Retina (tissue), 1 donor: ENCODE measurements at places on chromosomes 12 and 14.
A peak's percentile ranks its signal among the peaks of the same experiment; 100 is the strongest.

- no peak for DNase-seq
Measured at GRCh38 chr12:62866451-62867082, 68.4 kb downstream of the PPM1H start.

- peak; percentile 54 for DNase-seq
Measured at GRCh38 chr12:3242199-3242863, 165.2 kb downstream of the TSPAN9 start.

- no peak for DNase-seq
Measured at GRCh38 chr14:50363714-50364111, 33.0 kb downstream of the CDKL1 start.

DNA sequence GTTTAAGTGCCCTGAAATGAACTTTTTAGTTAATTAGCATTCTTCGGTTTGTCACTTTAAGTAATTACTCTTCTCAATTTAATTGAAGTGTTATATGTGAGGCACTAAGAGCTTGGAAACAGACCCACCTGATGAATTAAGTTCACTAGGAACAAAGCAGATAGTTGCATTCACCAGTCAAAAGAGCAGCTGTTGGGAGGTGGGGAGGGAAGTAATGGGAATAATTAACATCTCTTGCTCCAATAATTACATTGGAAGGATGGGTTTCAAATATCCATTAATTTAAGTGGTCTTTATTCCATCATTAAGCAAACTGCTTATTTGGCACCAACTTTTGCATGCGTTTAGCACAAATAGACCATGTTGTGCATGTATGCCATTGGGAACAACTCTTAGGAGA is 667.2 kb downstream of the GALC start:
- DNase-seq = no peak

DNA sequence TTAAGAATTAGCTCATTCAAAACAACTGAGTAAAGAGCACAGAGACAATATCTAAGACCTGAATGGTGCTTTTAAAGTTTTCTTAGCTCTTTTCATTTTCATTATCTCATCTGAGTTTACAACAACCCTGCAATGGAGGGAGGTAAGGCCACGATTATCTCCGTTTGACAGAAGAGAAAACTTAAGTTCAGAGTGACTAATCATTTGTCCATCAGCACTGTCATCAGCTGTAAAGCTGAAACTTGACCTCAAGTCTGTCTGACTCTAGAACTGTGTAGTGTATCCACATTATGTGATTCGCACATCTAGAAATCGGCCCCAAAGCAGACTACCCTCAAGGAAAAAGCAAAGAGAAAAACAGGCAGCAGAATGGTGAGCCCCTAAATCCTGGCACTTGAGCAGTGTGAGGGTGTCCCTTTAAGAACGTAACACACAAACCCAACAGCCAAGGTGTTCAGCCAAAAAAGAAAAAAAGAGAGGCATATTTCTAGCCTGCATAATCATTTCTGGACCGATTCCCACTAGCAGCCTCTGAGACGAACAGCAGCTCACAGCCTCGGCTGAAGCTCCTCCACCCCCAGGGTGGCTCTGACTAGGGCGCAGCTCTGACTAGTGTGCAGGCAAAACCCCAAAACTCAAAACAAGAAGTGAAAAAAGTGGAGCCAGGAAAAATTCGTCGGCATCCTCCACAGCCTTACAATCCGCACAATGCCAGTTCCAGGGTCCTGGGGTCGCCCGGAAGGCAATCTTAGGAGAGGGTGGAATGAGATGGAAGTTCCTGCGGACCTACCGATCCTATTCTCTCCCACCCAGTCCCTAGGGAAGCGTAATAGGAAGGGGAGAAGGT is 1.6 kb downstream of the STXBP6 start:
- peak; percentile 12 for DNase-seq

DNA sequence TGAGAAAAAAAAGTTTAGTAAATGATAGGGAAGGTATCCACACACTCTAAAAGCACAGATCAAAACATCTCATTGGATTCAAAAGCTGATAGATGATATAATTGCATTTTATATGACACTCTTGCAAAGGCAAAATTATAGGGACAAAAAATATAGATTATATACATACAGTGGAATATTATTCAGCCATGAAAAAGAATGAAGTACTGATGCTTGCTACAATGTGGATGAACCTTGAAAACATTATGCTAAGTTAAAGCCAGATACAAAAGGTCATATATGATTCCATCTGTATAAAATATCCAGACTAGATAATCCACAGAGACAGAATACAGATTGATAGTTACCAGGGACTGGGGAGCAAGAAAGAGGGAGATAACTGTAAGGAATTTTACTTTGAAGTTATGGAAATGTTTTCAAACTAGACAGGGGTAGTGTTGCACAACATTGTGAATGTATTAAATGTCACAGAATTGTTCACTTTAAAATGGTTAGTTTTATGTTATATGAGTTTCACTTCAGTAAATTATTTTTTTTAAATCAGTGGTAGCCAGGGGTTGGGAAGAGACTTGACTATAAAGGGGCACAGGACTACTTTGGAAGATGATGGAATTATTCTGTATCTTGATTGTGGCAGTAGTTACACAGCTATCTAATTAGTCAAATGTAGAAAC is 41.7 kb upstream of the CDKN3 start:
- no peak for DNase-seq

- DNase-seq = no peak
Measured at GRCh38 chr12:112907415-112908157, 824 bp downstream of the OAS1 start.

- no peak for DNase-seq
Measured at GRCh38 chr12:131907379-131908091, 13.1 kb downstream of the ULK1 start.

GRCh38 chr14:93970965-93971634 is 5.3 kb downstream of the ASB2 start:
- DNase-seq = peak; percentile 57

GRCh38 chr12:85422762-85423161 is 142.7 kb downstream of the ALX1 start:
- DNase-seq = no peak
